ENCODE measurements at places on chromosomes 4 and X.
A peak's percentile ranks its signal among the peaks of the same experiment; 100 is the strongest.

DNA sequence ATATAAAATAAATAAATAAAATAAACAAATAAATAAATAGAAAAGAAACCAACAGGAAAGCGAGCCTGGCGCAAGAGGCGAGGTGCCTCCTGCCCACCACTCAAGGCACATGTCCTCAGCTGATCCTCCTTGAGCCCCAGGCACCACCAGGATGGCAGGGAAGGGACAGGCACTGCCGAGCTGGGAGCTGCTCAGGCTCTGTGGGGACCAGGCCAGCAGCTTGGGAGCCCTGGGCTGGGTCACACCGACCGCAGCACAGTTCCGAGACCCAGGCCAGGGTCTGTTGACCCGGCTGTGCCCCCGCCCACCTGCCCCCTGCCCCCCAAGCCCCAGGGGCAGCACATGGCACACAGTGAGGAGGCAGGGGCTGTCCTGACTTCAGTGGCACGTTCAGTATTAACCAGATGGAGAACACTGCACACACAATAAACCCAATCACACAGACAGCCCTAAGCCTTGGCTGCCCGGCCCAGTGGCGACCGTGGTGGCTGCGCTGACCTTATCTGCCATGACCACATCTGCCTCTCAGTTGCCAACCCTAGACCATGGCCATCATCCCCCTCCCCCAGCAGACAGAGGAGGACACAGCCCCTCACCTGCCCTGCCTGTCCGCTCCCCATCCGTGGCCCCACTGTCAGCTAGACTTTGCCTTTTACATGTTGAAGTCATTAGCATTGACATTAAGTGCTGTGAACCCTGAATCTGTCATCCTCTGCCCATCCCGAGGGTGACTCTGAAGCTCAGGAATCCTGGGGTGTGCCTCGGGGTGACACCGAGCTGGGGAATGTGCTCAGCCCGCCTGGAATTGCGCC is 2.9 kb upstream of the TREX2 start:
- H3K4me1 ChIP-seq, result no peaks in the 10 kb centered on the region
- no peak overlapping the region for H3K27ac ChIP-seq
- no peak for DNase-seq
- no peaks in the 10 kb centered on the region for H3K27me3 ChIP-seq
- H3K4me3 ChIP-seq, result no peak overlapping the region

GRCh38 chr4:110489901-110490508 is 14.1 kb downstream of the ENPEP start:
- no peaks in the 10 kb centered on the region for H3K4me1 ChIP-seq
- H3K4me3 ChIP-seq, result no peak overlapping the region
- H3K27ac ChIP-seq, result no peak overlapping the region
- H3K27me3 ChIP-seq, result peaks cover 7% of the 10 kb centered on the region

DNA sequence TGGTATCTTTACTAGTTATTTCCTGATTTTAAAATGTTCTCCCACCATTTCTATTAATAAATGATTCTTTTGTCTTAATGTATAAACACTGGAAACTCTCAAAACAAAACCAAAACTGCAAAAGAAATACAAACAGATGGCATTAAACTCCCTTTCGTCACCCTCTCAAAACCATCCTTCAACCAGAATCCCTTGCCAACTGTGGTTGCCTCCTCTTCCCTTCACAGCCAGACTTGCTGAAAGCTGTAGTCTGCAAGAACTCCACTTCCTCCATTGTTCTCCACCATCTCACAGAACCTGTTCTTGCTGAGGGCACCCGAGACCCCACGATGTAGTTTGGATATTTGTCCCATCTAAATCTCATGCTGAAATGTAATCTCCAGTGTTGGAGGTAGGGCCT is 96.5 kb downstream of the WWC2 start:
- no peaks in the 10 kb centered on the region for H3K27me3 ChIP-seq
- no peaks in the 10 kb centered on the region for H3K36me3 ChIP-seq
- no peak overlapping the region for H3K27ac ChIP-seq
- DNase-seq, result no peak
- H3K4me1 ChIP-seq, result no peaks in the 10 kb centered on the region

DNA sequence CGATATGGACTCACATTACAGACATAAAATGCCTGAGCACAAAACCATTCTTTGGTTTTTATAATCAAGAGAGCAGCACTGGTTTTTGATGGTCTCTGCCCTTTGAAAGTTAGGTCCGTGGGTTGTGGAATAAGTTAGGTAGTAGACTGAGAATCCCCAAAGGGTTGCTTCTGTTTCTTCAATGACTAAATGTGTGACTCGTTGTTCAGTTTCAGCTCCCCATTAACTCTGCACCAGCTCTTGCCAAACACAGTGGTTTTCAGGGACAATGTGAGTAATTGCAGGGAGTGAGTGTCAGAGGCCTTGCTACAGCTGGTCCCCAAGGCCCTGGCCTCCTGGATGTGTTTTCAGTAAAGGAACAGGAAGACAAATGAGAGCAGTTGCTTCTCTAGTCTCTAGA is 24.8 kb downstream of the SMIM20 start:
- H3K4me1 ChIP-seq, result peaks cover 17% of the 10 kb centered on the region
- no peak for DNase-seq
- H3K36me3 ChIP-seq, result no peaks in the 10 kb centered on the region
- no peaks in the 10 kb centered on the region for H3K27me3 ChIP-seq
- H3K4me3 ChIP-seq, result peak overlapping the region; percentile 55

DNA sequence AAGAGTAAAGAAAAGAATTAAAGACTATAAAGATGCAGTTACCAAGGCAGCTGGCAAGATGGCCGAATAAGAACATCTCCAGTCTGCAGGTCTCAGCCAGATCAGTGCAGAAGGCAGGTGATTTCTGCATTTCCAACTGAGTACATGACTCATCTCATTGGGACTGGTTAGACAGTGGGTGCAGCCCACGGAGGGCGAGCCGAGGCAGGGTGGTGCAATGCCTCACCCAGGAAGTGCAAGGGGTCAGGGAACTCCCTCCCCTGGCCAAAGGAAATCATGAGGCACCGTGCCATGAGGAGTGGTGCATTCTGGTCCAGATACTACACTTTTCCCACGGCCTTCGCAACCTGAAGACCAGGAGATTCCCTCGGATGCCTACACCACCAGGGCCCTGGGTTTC is 20.5 kb downstream of the SPIN4 start:
- H3K36me3 ChIP-seq, result peaks cover 30% of the 10 kb centered on the region
- no peak overlapping the region for H3K27ac ChIP-seq
- no peaks in the 10 kb centered on the region for H3K27me3 ChIP-seq
- no peak overlapping the region for H3K4me3 ChIP-seq
- DNase-seq, result no peak
- H3K4me1 ChIP-seq, result no peaks in the 10 kb centered on the region

DNA sequence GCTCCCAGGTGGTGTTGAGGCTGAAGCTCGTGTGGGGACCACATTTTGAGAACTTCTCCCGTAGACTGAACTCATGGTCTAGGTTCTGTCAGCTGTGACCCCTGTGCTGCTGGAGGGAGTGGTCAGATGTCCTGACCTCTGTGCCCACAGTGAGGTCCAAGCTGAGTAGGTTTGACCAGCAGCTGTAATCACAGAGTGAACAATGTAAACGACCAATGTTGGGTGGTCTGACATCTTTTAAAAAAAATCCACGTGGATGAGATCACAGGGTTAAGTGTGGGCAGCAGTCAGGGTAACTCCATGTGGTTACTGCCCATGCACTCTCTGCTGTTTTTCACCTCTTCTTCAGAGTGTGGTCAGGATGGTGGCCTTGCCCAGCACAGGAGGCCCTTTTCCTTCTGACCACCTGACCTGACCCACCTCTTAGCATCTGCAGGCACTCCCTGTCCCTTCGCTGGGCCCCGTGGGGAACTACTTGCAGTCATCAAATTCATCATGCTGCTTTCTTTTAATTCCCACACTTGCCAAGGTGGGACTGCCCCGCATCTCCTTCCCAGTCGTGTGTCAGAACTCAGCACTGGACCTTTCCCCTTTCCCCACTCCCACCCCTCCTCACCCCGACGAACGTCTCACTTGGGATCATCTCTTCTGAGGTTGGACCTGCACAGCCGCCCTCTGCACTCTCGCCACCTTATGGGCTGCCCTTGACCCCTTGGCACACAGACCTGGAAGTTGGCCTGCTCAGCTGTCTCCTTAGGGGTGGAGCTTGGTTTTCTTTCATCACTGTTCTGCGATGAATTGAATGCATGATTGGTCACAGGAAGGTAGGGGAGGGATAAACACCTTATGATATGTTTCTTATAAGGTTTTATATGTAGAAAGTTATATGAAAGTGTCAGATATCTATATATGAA is 120.1 kb downstream of the PTTG2 start:
- no peak for DNase-seq
- no peaks in the 10 kb centered on the region for H3K4me1 ChIP-seq
- H3K27me3 ChIP-seq, result no peaks in the 10 kb centered on the region
- peaks cover 33% of the 10 kb centered on the region for H3K36me3 ChIP-seq
- H3K27ac ChIP-seq, result no peak overlapping the region

DNA sequence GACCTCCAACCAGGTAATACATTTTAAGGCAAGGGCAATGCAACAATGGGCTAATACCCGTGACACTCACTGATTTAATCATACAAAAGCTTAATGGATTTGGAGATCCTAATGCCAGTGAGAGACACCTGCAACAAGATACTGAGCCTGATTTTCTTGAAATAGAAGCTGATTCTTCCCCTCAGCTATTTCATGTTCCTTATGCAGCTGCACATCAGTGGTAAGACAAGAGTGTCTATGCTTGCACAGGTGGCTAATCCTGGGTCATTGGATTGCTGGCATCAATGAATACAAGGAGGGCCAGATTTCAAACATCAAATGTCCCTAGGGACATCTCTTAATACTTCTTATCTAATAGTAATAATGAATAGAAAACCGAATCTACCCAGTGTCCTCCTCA is 139.7 kb downstream of the PPARGC1A start:
- H3K27me3 ChIP-seq, result no peaks in the 10 kb centered on the region
- no peak overlapping the region for H3K4me3 ChIP-seq
- no peaks in the 10 kb centered on the region for H3K36me3 ChIP-seq
- no peak for DNase-seq
- H3K4me1 ChIP-seq, result no peaks in the 10 kb centered on the region

- H3K4me3 ChIP-seq, result no peak overlapping the region
- no peaks in the 10 kb centered on the region for H3K27me3 ChIP-seq
- H3K4me1 ChIP-seq, result no peaks in the 10 kb centered on the region
- DNase-seq, result no peak
- H3K36me3 ChIP-seq, result peaks cover 7% of the 10 kb centered on the region
Measured at GRCh38 chrX:17056868-17057608, 110.6 kb downstream of the REPS2 start.
